DMS153 (cell line): ENCODE measurements at places on chromosomes 1 and 21.

DNA sequence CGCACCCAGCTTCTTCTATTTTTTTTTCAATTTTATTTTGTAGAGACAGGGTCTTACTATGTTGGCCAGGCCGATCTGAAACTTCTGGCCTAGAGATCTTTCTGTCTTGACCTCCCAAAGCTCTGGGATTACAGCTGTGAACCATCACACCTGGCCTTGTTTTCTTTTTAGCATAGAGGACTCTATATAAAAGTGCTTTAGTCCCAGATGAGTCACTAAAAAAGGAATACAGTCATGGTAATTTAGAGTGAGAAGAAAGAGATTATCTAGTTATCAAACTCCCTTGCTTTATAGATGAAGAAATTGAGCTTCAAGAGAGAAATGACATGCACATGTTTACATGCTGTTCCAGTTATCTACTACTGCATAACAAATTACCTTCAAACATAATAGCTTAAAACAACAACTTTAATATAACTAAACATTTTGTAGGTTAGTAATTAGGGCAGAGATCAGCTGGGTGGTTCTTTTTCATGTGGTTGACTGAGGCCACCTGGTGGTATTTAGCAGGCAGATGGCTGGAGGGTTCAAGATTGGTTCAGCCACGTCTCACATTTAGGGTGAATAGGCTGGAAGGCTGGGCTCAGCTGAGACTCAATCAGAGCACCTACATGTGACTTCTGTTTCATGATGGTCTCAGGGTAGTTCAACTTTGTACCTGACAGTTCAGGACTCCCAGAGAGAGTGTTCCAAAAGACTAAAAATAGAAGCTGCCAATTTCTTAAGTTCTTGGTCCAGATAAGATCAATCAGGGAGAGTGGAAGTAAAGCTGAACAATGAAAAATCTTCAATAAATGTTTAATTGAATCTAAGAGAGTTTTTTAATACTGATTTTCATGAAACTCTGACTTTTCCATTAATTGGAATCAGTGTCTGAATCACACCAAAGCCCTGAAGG, 16.9 kb upstream of the MTF2 start:
- DNase-seq: peak; percentile 31

GRCh38 chr1:119926553-119926952, 30.2 kb upstream of the ADAM30 start:
- no peak for DNase-seq

- no peak for DNase-seq
Measured at GRCh38 chr1:113929750-113930498, 800 bp downstream of the HIPK1 start.

- DNase-seq: no peak
Measured at GRCh38 chr1:232017057-232017456, 390.5 kb downstream of the DISC1 start.

DNA sequence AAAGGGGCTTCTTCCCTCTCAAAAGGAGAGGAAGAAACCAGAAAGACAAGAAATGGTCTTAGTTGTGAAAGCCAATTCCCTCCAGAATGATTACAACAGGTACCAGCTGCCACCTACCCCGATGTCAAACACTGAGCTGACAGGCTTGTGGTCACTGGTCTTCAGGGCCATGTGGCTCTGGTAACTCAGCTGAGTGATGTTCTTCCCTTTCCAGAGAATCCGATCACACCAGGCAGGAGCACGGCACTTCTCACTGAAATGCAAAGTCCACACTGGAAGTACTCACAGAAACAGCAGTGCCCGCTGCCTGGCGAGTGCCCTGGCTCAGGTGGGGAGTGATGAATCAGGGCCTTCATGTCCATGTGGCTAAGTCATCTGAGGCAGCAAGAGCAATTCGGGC, 18.7 kb upstream of the MTF1 start:
- no peak for DNase-seq

GRCh38 chr1:164694505-164694904, 135.5 kb downstream of the PBX1 start:
- DNase-seq: no peak

GRCh38 chr1:41568204-41568603, 83.7 kb upstream of the EDN2 start:
- DNase-seq: no peak

- DNase-seq: no peak
Measured at GRCh38 chr1:115536279-115536816, 105.4 kb upstream of the VANGL1 start.
